Activated T-cell treated with anti-CD3 and anti-CD28 coated beads, Interleukin-2, amount 50 U/mL, for 4 hours (primary cell): ENCODE measurements at places on chromosomes 3 and 15.
A peak's percentile ranks its signal among the peaks of the same experiment; 100 is the strongest.

- no peak for DNase-seq
These were observed 705 bp downstream of the NIPA2 start for GRCh38 chr15:22839046-22839695.

GRCh38 chr15:39194106-39194830 is 386.6 kb upstream of the THBS1 start:
- no peak for DNase-seq

DNA sequence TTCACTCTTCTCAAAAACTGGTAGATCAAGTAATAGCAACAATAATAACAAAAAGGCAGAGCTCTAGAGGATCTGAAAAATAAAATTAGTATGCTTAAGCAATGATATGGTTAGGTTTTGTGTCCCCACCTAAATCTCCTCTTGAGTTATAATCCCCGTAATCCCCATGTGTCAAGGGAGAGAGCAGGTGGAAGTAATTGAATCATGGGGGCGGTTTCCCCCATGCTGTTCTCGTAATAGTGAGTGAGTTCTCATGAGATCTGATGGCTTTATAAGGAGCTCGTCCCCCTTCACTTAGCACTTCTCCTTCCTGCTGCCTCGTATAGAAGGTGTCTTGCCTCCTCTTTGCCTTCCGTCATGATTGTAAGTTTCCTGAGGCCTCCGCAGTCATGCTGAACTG is 60.2 kb upstream of the ABHD2 start:
- no peak for DNase-seq

DNA sequence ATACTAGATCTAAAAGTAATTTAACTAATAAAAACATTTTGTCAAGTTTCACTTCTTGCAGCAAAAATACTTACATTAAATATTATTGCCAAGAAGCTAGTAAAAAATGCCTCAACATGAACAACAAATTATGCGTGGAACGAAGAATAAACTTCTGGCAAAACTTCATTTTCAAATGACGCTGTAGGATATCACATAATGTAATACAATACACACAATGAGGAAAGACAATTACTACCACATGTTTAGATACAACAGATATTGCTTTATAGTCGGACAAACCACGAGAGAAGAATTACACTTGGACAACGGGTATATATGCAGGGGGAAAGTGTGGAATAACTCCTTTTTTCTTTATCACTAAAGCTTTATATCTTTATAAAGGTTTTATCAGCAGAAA is 21.6 kb downstream of the P3H2 start:
- no peak for DNase-seq

DNA sequence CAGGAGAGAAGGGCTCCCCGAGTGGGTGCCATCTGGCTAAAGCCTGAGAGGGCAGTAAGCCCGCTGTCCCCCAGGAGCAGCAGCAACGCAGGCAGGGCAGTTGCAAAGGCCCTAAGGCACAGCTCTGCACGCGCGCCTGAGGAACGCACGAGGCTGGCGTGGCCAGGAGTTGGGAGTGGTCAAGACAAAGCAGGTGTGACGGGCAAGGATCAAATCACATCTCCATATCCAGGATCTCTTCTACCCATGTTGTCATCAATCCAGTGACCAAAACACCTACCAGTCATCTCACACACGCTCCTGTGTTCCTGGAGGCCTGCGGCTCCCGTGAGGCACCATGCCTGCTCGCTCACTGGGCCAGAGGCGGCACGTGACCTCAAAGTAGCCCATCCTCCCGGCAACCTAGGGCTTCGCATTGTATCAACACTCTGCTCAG is 59.5 kb downstream of the ERC2 start:
- no peak for DNase-seq

DNA sequence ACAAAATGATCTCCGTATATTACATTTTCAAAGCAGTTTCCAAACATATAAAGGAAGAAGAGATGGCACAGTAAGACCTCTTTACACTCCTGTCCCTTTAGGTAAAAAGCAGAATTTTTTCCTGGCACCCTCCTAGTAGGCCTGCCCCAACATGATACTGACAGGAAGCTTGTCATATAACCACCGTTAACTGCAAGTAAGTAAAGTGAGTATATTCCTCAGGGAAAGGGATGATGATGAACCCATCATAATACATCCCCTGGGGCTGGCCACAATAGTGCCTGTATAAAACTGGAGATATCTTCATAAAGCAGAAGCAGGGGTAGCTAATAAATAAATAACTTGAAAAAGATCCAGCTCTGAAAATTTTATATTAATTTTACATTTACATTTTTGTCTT is 893.0 kb downstream of the DIPK2A start:
- no peak for DNase-seq

DNA sequence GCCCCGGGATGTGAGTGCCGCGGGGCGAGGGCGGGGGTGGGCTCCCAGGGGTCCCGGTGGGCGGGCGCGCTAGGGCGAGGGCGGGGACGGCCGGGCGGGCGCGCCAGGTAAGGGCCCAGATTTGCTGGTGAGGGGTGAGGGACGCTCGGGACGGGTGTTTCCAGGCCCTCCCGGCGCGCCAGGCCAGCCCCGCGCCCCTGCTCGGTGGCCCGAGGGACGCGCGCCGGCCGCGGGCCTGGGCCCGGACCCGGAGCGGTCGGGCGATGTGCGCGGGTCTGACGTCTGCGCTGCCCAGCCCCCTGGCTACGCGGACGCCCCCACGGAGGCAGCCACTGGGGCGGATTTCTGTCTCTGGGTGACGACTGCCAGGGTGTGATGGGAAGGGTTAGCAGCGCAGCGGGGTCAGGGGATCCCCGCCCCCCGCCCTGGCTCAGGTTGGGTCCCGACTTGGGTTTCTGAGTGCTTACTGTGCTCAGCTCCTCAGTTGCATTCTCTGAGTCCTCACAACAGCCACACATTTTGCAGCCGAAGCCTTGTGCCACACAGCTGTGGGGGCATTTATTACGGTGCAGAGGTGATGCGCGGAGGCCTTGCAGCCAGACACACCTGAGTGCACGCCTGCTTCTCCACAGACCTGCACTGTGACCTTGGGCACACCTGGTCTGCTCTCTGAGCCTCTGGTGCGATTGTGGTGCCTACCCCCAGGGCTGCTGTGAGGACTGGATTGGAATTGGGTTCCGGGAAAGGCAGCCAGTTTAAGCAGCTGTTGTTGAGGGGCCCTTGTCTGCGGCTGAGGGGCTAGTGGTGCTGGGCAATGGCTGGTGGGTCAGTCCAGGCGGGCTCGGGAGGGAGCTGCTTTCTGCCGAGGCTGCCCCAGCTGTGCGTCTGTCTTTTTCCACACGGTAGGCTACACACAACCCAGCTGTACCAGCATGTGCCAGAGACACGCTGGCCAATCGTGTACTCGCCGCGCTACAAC is 523 bp downstream of the HDAC11 start:
- DNase-seq, result peak; percentile 18

GRCh38 chr3:16262174-16262573 is 2.6 kb downstream of the DPH3 start:
- no peak for DNase-seq

DNA sequence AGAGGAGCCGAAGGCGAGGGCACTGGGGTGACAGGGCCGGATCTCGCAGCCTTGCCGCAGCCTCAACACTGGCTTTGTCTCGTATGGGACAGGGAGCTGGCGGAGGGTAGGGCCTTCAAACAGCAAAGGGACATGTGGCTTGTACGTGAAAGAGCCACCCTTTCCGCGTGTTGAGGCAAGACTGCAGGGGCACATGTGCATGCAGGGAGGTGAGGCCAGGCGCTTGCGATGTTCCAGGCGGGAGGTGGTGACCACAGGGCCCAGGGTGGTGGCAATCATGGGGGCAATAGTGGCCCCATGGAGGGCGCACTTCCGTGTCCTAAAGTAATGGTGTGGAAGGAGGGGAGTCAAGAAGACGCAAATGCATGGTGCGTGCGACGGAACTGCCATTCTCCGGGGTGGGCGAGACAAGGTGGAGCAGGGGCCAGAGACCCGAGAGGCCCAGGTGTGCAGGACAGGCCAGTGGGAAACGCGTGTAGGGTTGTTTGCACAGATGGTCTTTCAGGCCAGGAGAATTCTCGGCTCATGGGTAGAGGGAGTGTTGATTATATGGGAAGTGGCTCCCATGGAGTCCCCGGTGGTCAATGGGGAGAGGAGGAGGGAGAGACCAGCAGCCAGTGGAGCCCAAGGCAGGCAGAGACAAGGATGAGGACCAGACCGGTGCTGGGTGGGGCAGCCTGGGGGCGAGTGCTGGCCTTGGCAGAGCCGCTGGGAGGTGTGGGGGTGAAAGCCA is 45.8 kb upstream of the PCSK6 start:
- DNase-seq, result no peak

- DNase-seq, result no peak
These were observed 155.7 kb downstream of the DOCK3 start for GRCh38 chr3:50830451-50830850.
